CD4-positive, alpha-beta T cell treated with Interleukin-17A for 1 hour (primary cell): ENCODE measurements at places on chromosomes 1 and 21.

DNA sequence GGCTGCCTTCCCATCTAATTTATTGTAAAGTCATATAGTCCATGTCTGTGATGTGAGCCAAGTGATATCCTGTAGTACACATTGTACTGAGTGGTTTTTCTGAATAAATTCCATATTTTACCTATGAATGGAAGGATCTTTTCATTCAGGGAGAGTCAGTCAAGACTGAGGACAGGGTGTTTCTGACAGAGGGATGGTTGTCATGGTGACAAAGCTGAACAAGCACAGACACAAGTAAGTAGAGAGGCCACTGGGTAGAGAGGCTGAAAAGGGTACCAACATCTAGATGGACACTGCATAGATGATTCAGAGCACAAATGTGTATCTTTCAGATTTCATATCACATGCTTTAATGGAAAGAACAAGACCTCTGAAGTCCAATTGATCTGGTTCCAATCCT, 22.6 kb upstream of the IL20 start:
- no peak for DNase-seq

DNA sequence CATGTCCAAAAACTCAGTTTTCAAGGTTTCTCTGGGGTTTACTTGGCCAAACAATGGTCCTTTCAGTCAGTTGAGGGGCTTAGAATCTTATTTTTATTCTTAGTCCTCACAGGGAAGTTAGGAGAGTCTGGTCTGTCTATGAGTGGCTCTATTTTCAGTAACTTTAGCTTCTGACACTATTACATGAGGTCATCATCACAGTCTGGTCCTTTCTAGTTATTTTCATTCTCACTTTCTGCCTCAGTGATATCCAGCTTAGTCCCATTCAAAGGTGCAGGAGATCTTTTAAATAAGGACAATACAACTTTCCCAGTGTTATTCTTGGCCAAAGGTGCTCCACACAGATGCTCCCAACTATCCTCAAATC, 30.0 kb upstream of the FGGY start:
- no peak for DNase-seq

DNA sequence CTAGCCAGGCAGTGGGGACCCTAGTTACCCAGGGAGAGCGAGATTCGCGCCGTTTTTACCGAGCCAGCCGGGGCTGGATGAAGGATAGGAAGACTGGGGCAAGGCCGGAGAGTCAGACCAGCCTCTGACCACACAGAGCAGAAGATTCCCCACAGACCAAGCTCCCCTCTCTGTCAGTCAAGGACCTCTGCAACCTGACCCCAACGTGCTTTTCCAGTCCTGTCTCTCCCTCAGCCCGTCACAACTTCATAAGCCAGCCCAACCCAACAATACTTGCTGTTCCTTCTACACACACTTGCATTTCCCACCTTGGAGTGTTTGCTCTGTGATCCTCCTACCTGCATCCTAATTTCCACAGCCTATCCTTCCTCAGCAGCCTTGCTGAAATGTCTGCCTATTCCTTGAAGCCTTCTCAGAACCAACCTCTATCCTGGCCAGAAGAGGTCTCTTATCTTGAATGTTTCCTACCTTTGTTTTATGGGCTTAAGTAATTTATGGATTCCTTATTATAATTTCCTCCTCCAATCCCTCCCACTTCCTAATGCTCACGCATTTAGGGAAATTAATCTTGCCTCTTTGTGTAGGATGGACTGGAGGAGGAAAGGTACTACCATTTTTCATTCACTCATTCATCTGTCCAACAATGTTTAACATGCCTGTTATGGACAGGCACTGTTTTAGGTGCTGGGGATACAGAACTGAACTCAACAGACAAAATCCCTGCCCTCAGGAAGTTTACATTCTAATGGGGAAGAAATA, at the start of gene GSTM3:
TSS of gene GSTM3 (minus strand) at position 424 of the 759 bp plus-strand sequence. CDS start 751 bp downstream, outside the sequence.
- DNase-seq, result no peak

GRCh38 chr1:20359451-20360330, 69.0 kb downstream of the VWA5B1 start:
- peak; percentile 5 for DNase-seq

DNA sequence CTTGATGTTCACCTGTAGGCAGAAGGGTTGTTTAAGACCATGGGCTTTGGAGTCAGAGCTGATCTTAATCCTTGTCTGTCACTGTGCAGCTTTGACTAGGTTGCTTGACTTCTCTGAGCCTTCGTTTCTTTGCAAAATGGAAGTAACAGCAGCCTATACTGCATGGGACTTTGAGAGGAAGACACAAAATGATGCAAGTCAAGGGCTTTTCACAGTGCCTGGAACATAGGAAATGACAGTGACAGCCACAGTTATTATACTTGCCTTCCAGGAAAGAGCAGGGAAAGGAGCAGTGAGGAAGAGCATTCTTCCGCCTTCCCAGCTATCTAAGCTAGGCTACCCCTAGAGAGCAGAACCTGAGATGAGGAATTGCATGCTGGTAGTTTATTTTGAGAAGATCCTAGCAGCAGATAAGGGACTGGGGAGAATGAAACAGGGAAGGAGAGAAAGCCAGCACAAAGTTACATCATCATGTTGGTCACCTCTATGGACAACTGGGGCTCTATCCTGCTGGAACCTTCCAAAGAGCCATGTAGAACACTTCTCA, 3.1 kb downstream of the CSF3R start:
- DNase-seq, result no peak

DNA sequence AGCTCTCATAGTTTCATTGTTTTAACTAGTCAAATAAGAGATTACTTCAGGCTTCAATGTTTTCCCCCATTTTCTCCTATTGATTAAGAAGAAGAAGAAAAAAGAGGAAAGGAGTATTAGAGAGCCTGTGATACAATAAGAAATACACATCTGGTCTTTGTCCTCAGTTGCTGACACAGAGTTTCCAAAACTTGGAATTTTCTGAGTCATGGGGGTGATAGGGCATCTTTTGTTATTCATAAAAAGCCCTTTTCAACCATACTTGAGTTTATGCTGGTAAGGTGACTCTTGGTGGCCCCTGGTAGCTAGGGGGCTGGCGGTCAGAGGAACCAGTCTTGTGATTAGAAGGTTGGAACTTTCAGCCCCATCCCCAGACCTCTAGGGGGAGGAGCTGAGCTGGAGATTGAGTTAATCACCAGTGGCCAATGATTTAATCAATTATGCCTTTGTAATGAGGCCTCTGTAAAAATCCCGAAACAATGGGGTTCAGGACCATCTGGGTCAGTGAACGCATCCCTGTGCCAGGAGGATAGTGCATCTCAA, 28.9 kb upstream of the KLF18 start:
- no peak for DNase-seq
